Choroid plexus epithelial cell (primary cell): ENCODE measurements at places on chromosomes 1 and 21.
A peak's percentile ranks its signal among the peaks of the same experiment; 100 is the strongest.

DNA sequence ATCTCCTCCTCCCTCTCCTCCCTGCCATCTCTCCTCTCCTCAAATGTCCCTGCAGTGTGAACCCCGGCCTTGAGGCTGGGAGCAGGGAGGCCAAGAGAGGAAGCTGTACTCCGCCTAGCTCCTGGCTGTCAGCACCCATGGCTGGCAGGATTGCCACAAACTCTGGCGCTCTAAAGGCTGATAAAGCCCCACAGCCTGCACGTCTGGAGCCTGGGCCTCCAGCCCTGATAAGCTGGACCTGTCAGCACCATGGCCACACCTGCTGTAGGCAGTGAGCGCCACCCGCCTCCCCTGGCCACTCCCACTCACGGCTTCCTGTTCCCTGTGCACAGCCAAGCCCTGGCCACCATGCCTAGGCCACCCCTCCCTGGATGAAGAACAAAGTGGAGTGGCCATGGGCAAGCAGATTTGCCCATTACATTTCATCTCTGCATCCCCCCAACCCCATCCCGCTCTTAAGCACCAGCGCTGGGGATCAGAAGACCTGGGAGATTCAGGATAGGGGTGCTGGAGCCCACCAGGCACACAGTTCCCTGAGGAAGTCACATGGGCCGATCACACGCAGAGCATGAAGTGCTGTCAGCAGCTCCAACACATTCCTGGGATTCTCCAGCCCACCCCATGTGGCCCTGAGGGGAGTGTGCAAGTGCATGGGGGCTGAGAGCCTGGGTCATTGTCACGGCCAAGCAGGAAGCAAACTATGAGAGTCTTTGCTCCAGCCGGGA, 24.2 kb upstream of the NPPB start:
- no peak for DNase-seq

- peak; percentile 64 for DNase-seq
Measured at GRCh38 chr1:81756872-81757271, 43.9 kb upstream of the ADGRL2 start.

GRCh38 chr1:81155131-81155530, 645.6 kb upstream of the ADGRL2 start:
- DNase-seq = peak; percentile 70

DNA sequence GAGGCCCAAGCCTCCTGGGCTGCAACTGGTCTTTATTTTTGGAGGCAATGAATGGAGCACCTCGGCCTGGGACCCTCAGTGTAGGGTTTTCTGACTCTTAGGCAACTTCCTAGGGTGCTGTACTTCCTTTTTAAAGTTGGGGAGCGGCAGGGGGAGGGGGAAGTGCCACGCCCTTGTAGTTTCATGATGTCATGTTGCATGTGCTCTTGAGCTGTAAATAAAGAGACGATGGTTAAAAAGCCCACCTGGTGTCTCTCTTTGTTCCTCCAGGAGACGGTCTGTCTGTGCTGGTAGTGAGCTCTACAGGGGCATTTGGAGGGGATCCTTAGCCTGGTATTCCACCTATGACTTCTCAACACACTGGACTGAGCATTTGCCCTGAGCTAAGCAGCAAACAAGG, 10.3 kb upstream of the AGTRAP start:
- DNase-seq = no peak

- no peak for DNase-seq
Measured at GRCh38 chr1:54528613-54529012, 19.4 kb upstream of the ACOT11 start.

- no peak for DNase-seq
Measured at GRCh38 chr1:213484333-213484732, 433.3 kb downstream of the RPS6KC1 start.

DNA sequence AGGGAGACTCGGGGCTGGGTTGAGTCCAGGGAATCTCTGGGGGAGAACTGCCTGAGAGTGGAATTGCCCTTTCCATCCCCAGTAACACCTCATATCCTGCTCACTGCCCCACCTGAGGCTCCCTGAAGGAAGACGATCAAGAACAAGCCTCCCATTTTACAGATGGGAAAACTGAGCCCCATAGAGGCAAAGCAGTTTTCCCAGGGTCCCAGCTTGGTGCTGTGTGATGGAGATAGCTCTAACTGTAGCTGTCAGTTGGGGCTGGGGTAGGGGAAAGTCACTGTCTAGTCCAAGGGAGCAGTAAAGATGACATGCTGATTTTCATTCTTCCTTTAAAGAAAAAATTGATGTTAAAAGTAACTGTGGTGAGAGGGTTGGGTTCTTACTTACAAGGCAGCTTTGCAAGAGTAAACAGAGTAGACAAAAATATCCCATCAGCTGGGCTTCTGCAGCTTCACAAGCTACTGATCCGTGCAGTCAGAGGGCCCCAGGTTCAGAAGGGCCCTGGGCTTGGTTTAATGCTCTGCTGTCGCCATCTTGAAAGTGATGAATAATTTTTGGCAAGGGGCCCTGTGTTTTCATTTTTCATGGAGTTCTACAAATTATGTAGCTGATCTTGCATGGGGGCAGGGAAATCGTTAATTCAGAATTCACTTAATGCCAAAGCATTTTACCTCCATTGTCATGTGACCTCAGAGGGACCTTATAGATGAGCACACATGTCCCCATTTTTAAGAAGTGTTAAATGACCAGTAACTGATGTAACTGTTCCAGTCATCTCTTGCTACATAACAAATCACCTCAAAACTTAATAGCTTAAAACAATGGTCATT, 17.6 kb upstream of the TNFRSF1B start:
- DNase-seq = peak; percentile 65

DNA sequence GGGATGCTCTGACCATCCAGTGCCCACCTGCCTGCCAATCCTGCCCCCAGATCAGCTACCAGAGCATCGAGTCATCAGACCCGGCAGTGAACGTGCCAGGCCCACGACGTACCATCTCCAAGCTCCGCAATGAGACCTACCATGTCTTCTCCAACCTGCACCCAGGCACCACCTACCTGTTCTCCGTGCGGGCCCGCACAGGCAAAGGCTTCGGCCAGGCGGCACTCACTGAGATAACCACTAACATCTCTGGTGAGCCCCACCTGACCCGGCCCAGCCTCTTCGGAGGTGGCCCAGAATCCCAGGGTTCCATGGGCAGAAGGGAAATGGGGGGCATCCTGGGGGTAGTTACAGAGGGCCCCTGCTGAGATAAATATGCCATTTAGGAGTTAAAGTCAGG, 43.1 kb downstream of the PTPRU start:
- no peak for DNase-seq

DNA sequence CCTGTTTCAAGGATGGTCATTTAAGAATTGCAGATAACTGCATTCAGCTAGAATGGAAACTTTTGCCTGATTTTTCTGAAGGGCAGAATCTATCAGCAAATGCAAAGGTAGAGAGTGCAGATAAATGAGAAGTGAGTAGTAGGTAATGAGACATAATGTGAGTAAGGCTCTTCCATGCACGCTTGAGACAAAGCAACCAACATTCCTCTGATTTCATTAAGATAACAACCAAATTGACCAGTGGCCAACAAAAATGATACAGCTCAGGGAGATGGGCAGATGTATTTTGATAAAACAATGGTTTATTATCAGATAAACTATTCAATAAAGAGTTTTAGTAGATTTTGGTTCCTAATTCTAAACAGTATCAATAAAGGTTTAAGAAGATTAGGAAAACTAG, 404.4 kb upstream of the PBX1 start:
- no peak for DNase-seq

DNA sequence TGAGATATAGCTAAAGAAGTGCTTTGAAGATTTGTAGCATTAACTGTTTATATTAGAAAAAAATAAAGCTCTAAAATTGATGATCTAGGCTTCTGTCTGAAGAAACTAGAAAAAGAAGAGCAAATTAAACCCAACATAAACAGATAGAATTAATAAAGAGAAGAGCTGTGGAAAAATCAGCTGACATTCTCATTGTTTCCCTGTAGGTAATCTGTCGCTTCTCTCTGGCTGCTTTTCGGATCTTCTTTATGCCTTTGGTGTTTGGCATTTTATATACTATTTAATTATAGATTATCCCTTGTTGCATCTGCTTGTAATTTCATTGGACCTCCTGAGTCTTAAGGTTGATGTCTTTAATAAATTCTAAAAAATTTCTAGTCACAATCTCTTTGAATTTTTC, 59.8 kb downstream of the MPZL1 start:
- DNase-seq = no peak

GRCh38 chr21:25170681-25171080, 436.6 kb downstream of the MRPL39 start:
- DNase-seq = no peak

- no peak for DNase-seq
Measured at GRCh38 chr1:154406572-154406879, 1.4 kb downstream of the IL6R start.

DNA sequence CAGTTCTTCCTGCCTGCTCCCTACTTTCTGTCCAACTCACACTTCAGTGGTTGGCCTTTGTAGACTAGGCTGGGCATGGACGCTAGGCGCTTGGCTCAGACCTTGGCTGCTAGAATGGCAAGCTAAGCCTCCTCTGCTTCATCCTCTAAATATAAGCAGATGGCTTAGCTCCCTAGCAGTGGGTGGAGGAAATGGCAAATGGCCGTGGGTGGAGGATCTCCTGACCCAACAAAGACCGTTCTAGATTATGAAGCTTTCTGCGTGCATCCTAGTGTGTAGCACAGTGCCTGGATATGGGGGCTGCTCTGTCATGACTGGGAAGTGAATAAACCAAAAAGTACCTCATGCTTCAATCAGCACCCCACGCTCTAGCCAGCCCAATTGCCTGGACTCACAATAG, 10.4 kb upstream of the ETV3L start:
- DNase-seq = no peak

DNA sequence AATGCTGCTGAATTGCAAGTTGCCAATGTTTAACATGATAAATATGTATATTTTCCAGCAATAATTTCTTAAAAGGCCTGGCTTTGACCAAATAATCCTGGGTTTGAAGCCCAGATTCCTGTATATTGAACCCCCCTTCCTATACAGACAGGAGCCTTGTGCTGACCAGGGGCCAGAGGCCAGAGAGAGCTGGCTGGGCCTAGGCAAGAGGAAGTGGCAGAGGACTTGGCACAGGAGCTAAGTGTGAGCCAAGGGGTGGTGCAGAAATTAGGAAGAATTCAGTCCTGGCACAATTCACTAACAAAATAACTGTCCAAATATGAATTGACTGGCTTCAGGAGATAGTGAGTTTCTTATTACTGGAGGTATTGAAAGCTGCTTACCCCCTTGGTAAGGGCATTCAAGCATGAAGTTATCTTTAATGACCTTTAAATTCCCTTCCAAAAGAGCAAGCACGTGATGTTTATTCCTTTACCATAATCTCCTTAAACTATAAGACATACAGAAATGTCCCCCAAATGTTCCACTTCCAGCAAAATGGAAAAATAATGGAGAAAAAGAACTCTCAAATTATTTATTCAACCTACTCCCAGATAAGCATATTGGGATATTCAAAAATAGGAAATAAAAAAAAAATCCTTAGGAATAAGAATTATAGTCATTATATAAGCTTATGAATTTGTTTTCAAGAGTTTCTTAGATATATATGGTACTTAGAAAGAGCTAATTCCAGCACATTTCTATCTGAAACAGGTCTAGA, 26.6 kb downstream of the NIBAN1 start:
- no peak for DNase-seq

DNA sequence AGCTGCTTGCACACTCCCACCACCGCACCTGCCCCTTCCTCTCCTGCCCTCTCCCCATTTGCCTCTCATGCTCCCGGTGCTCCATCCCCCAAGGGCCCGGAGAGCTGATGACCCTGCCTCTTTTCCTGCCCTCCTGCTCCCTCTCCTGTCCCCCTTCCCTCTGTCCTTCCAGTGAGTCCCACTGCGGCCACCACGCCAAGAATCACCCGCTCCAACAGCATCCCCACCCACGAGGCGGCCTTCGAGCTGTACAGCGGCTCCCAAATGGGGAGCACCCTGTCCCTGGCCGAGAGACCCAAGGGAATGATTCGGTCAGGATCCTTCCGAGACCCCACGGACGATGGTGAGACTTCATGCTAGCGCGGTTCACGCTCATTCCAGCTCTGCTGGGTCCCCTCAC, 40.7 kb upstream of the IPO9 start:
- DNase-seq = no peak

GRCh38 chr1:50978852-50979781, 9.1 kb downstream of the CDKN2C start:
- no peak for DNase-seq

DNA sequence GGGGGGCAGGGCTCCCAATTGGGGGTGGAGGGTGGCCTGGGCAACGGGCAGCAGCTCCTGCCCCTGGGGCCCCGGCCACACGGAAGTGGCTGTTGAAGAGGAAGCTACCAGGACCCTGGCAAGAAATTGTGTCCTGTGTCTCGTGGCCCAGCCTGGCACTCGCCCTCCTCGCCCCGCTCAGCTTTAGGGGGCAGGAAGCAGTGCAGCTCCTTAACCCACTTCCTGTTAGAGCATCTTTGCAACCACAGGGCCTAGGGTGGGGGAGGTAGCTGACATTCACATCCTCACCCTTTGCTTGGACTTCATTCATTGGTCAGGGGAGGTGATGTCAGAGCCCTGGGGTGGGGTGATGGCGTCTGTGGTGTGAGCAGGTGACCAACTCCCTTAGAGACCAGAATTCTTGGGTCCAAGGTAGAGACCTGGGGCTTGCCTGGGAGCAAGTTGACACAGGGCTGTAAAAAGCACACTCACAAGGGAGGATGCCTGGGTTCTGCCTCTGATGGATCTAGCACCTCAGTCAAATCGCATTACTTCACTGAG, at the start of gene ARHGAP30:
Gene ARHGAP30, minus strand, starts transcription at position 161 of the 540 bp plus-strand sequence. CDS start 267 bp downstream, outside the sequence.
- DNase-seq = no peak
